ENCODE measurements at places on chromosomes 2 and 18. TPM values are rescaled to one million over a fixed set of nuclear protein-coding genes. Genes with fewer than 3 reads are reported as not detected.

Gene ZNG1B
- 23.5 TPM for total RNA-seq

DNA sequence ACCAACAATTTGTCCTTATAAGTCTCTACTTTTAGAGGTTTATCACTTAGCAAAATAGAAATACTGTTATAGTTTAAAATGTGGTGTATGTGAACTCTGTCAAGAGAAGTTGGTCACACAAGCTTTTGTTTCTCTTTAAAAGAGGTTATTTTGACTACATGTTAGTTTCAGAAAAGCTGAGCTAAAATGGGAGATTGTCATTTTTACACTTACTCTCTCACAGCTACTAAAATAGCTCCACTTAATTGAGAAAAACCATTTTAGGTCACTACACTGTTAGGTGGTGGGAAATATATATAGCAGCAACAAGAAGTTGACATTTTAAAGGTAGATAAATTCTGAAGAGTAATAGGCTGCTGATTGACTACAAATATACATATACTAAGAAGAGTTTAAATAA, 161.5 kb upstream of the KCNJ3 start:
- H3K27ac ChIP-seq, result no peak overlapping the region
- H3K4me1 ChIP-seq, result no peaks in the 10 kb centered on the region
- no peak for DNase-seq
- no peaks in the 10 kb centered on the region for H3K36me3 ChIP-seq
- H3K4me3 ChIP-seq, result no peak overlapping the region
- no peaks in the 10 kb centered on the region for H3K27me3 ChIP-seq

DNA sequence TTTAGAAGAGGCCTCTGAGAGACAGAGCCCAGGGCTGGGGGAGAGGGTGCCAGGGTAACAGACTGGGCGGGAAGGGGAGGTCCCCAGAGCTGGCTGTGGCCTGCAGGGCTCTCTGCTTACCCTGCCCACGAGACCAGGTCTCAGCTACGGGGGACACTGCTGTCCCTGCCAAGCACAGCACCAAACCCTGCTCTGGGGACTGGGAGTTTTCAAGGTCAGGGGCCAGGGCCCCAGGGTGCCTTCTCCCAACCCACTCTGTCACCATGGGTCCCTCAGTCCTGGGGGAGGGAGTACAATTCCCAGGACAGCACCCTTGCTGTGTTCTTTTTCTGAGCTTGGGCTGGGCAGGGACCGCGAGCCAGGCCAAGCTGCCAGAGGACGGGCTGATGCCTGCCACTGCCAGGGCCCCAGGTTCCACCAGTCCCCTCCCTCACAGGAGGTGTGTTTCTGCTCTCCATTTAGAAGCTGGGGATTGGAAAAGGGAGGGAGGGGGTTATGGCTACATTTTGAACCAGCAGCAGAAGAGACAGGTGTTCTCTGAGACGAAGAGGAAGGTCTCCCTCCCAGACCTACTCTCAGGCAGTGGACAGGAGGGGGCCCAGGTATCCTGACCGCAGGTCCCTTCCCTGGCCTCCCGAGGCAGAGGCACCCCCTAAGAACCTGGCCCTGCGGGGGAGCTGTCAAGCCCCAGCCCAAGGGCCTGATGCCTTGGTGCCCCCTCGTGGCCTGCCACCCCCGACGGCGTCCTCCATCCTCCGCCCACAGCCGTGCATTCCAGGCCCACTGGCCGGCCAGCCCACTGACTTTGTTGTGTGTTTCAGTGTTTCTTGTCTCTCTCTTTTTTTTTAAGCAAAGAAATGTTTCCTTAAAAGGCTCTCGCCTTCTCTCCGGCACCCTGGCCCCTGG, 80.4 kb downstream of the TNS1 start:
- peak overlapping the region; percentile 97 for H3K27ac ChIP-seq
- peaks cover 100% of the 10 kb centered on the region for H3K4me1 ChIP-seq
- DNase-seq, result no peak
- H3K27me3 ChIP-seq, result no peaks in the 10 kb centered on the region
- peaks cover 12% of the 10 kb centered on the region for H3K36me3 ChIP-seq
- peak overlapping the region; percentile 30 for H3K4me3 ChIP-seq

Gene IKZF2
- 9.8 TPM for total RNA-seq

GRCh38 chr2:138831691-138832090, 51.5 kb upstream of the NXPH2 start:
- no peak overlapping the region for H3K27ac ChIP-seq
- H3K4me3 ChIP-seq, result no peak overlapping the region
- no peaks in the 10 kb centered on the region for H3K27me3 ChIP-seq
- H3K36me3 ChIP-seq, result no peaks in the 10 kb centered on the region
- H3K4me1 ChIP-seq, result no peaks in the 10 kb centered on the region

DNA sequence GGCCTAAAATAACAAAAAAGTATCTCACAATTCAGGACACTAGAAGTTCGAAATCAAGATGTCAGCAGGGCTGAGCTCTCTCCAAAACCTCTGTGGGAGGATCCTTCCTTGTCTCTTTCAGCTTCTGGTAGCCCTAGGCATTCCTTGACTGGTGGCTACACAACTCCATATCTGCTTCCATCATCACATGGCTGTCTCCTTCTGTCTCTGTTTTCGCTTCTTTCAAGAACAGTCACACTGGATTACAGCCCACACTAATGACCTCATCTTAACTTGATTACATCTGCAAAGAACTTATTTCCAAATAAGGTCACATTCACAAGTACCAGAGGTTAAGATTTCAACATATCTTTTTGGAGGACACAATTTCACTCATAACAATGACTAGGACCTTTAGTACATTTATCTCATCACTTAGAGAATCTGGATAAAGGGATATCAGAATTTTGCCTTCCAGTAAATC, 275.2 kb downstream of the IRS1 start:
- no peak for DNase-seq
- H3K36me3 ChIP-seq, result no peaks in the 10 kb centered on the region
- no peak overlapping the region for H3K4me3 ChIP-seq
- no peaks in the 10 kb centered on the region for H3K27me3 ChIP-seq
- H3K4me1 ChIP-seq, result no peaks in the 10 kb centered on the region

- no peaks in the 10 kb centered on the region for H3K4me1 ChIP-seq
- no peaks in the 10 kb centered on the region for H3K27me3 ChIP-seq
- peak; percentile 70 for DNase-seq
- no peaks in the 10 kb centered on the region for H3K36me3 ChIP-seq
- H3K4me3 ChIP-seq, result no peak overlapping the region
These were observed 90.3 kb upstream of the BCL2L11 start for GRCh38 chr2:111030260-111030891.

Gene SLC16A14
- total RNA-seq, result 1.7 TPM

Gene CLEC4F
- not detected for total RNA-seq

DNA sequence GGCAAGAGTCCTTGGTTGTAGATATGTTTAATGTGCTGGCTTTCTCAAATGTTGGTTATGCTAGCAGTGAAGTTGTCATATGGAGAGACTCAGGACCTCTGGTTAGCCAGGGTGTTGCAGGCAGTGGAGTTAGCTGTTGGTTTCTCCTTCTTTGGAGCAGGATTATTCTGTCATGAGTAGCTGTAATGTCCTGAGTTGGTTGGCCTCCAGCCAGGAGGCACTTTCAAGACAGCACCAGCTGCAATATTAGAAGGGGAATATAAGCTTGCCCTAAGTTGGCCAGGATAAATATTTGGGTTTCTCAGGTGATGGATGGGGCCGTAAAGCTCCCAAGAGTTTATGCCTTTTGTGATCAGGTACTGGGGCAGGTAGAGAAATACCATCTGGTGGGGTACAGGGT, 65.5 kb downstream of the MSTN start:
- no peak overlapping the region for H3K4me3 ChIP-seq
- no peaks in the 10 kb centered on the region for H3K36me3 ChIP-seq
- no peak for DNase-seq
- H3K27me3 ChIP-seq, result no peaks in the 10 kb centered on the region
- H3K27ac ChIP-seq, result no peak overlapping the region

Gene ABCG8
- total RNA-seq, result not detected

DNA sequence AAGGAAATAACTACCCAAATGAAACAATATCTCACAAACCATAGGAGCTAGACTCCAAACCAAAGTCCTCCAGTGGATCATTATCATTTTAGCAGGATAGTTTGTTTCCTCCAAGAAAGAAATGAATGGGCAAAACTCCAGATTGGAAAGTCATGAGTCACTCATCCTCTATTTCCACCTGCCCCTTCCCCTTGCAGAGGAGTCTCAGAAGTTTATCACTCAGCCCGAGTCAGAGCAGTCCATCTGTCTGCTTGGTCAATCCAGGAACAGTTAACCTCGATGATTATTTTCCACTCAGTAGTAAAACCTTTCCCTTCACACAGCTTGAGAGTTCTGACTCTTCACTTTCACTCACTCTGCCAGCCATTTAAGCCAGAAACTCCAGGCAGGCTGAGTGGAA, 462.2 kb downstream of the BCL11A start:
- H3K36me3 ChIP-seq, result no peaks in the 10 kb centered on the region
- H3K27ac ChIP-seq, result no peak overlapping the region
- no peaks in the 10 kb centered on the region for H3K4me1 ChIP-seq
- no peaks in the 10 kb centered on the region for H3K27me3 ChIP-seq
- no peak overlapping the region for H3K4me3 ChIP-seq

Data from esophagus muscularis mucosa (tissue), 4 donors.